ENCODE measurements at places on chromosomes 6 and 20.

DNA sequence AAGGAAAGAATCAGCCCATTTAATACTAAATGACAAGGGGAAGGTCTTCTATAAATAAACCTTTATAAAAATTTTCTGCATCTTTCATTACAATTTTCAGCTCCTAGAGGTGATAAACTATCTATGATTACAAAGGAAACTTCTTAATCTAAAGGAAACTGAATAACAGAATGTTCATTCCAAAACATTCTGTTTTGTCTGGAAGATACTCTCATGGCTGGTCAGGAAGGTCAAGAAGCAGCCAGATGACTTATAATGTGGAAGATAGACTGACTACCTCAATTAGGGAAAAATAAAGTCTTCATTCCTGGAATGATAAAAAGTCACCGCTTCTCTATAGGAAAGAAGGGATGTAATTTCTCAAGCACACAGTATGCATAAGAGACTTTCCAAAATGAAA is 131.3 kb downstream of the GMDS start:
- DNase-seq = no peak

DNA sequence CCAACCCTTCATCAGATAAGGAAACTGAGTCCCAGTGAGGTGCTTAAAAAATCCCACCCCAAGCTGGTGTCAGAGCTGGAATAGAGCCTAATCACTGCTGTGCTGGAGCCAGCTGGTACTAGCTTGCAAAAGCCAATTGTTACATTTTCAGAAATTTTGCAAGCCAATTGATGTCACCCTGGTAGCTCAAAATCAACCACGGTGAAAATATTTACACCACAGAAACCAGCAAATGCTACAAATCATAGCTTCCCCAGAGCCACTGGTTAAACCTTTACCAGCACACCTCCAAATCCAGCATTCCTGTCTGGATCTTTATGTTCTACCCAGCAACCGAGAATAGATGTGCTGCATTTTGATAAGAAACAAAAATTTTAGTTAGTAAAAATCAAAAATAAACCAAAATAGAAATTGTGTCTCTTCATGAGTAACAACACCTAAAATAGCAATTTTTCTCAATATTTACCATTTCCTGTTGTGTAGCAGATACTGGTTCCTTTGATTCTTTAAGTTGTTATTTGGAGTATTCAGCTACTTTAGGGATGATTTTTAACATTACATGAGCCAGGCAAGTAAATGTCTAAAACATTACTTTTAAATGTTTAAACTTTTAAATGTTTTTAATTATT is 7.2 kb upstream of the LCA5 start:
- DNase-seq = no peak

DNA sequence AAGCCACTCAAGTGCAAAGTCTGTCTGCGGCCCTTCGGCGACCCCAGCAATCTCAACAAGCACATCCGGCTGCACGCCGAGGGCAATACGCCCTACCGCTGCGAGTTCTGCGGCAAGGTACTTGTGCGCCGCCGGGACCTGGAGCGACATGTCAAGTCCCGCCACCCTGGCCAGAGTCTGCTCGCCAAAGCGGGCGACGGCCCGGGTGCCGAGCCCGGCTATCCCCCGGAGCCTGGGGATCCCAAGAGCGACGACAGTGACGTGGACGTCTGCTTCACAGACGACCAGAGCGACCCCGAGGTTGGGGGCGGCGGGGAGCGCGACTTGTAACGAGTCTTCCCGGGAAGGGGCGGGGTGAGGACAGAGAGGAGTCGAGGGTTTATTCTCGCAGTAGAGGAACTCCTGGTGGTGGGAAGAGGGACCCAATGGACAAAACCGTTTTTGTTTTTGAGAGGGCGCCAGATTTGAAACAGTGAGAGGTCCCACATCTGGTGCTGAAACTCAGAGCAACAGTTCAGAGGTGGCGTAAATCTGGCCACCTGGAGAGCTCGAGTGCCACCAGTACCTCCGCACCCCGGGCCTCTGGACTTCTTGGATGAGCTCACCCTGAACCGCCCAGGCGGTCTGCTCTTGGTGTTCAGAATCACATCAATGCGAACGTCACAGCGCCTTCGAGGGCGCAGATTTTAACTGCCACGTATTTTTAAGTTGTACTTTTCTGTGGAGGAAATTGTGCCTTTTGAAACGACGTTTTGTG is 8.0 kb downstream of the PRDM13 start:
- DNase-seq = peak; percentile 52

- DNase-seq = no peak
These were observed 55.9 kb downstream of the YTHDF1 start for GRCh38 chr20:63159826-63160640.

DNA sequence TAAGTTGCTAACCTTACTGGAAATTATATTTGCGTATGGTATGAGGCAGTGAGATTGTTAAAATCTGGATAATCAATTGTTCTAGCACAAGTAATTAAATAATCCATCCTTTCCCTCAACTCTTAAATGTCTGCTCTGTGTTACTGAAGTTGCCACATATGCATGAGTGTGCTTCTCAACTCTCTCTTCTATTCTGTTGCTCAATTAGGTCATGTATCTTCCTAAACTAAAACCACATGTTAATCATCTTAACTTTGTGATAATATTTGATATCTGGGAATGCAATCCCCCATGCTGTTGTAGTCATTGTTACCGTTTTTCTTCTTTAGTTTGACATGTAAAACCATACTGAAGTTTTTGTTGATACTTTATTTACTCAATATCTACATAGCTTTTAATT is 63.5 kb upstream of the STMND1 start:
- DNase-seq = no peak

DNA sequence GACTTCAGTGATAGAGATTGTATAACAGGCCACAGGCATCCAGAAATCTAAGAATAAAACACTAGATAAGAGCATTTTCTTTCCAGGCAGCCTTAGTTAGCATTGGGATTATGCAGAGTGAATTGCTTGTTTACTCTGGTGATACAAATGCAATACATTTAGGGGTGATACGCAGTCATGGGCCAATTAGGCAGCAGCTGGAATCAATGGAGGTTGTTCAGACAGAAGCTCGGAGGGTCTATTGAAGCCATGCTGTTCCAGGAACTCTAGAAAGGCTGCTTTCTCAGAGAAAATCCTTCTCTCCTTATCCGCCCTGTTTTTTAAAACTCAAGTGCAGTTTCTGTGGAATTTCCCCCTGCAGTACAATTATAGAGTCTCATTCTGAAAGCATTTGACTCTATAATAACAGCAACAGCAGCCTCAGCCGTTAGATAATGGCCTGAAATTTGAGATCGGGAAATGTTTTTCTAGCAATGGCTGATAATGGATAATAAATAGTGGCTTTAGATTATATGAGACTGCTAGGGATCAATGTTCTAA is 364.3 kb upstream of the HS3ST5 start:
- no peak for DNase-seq

DNA sequence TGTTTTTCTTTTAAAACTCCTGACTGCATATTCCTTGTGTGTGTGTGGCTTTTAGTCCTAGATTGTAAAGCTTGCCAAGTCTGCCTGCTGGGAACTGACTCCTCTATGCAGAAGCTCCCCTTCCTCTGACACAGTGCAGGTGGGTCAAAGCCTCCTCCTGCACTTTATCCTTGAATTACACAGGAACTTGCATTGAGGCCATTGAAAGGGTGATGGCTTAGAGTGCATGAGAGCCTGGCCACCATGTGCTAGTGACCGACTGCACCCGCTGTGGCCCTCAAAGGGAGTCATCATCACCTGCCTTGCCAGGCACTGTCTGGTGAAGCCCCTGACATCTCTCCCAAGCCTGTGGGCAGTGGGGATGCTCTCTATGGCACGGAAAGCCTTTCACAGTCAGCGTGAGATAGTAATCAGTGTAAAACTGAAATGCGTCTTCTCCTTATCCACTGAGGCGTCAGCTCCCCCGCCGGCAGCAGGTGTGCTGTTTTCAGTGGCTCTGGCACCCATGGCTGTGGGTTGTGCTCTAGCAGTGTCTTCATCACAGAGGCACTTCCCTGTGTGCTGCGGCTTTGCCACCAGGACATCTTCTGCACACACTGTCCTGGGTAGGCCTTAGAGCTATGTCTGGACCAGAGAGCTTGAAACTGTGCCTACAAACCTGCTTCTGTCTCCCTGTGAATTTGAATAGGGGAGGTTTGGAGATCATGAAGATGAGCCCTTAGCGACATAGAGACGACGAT is 87.9 kb downstream of the THBS2 start:
- DNase-seq = no peak

DNA sequence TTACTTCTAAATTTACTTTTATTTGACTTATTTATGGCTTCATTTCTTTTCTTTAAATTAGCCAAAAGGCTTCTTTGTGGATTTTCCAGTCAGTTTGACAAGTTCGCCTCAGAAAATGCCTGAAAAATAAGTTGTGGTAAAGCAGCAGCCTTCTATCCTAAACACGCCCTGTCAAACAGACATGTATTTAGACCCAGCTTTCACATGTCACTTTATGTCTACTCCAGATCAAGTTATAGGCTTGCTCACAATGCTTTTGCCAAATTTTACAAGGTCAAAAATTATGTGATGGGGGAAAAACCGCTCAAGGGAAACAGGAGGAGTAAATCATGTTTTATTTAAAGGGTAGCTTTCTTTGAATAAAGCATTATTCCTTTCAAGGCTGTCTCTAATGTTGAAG is 615.0 kb downstream of the HDGFL1 start:
- DNase-seq = no peak

GRCh38 chr6:51472745-51473487 is 614.5 kb downstream of the PKHD1 start:
- DNase-seq = no peak

- no peak for DNase-seq
These were observed 70.4 kb downstream of the PLCB4 start for GRCh38 chr20:9139106-9139833.

All from CD4-positive, alpha-beta T cell (primary cell).